ENCODE measurements at places on chromosomes 4 and X. TPM values are rescaled to one million over a fixed set of nuclear protein-coding genes. Genes with fewer than 3 reads are reported as not detected.
A peak's percentile ranks its signal among the peaks of the same experiment; 100 is the strongest.

The TMEM150C gene
- total RNA-seq: 2.7 TPM

The HSFX2 gene
- total RNA-seq: not detected

The USP17L25 gene
- not detected for total RNA-seq

- H3K36me3 ChIP-seq: peaks cover 18% of the 10 kb centered on the region
- H3K27ac ChIP-seq: no peak overlapping the region
- H3K4me3 ChIP-seq: no peak overlapping the region
- DNase-seq: no peak
- no peaks in the 10 kb centered on the region for H3K4me1 ChIP-seq
Observed at GRCh38 chr4:47990145-47990544, 26.3 kb downstream of the CNGA1 start.

The COX7B2 gene
- not detected for total RNA-seq

GRCh38 chr4:8690216-8691150 is 97.9 kb downstream of the CPZ start:
- no peaks in the 10 kb centered on the region for H3K36me3 ChIP-seq
- H3K4me3 ChIP-seq: no peak overlapping the region
- H3K4me1 ChIP-seq: no peaks in the 10 kb centered on the region
- DNase-seq: peak; percentile 15

The PARM1 gene
- 2.0 TPM for total RNA-seq

GRCh38 chr4:113901994-113902787 is 77.3 kb downstream of the ARSJ start:
- H3K36me3 ChIP-seq: no peaks in the 10 kb centered on the region
- H3K27ac ChIP-seq: no peak overlapping the region
- H3K4me1 ChIP-seq: no peaks in the 10 kb centered on the region
- H3K27me3 ChIP-seq: no peaks in the 10 kb centered on the region
- no peak for DNase-seq

DNA sequence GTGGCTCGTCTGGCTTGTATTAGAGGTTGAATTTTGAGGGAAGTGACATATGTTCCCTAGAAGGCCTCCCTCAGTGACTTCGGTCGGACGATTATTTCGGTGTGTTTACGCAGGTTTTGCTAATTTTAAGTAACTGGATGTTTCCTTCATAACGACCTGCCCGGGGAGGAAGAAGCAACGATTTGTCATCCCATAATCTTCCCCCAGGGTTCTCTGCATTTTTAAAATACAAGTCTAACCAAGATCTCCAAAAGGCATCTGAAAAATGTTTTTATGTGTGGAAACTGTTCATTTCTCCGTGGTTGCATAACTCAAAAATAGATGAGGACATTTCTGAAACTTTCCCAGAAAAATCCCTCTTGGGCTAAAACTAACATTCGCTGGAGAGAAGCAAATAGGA is 195.4 kb downstream of the SHOX start:
- no peaks in the 10 kb centered on the region for H3K27me3 ChIP-seq
- H3K27ac ChIP-seq: no peak overlapping the region
- no peaks in the 10 kb centered on the region for H3K4me1 ChIP-seq
- H3K4me3 ChIP-seq: no peak overlapping the region

- H3K36me3 ChIP-seq: peaks cover 37% of the 10 kb centered on the region
- DNase-seq: no peak
- H3K27ac ChIP-seq: no peak overlapping the region
Observed at GRCh38 chrX:314781-315595, 3.6 kb downstream of the GTPBP6 start.
